Globus pallidus (tissue), 1 donor: ENCODE measurements at places on chromosomes 6 and 20.

DNA sequence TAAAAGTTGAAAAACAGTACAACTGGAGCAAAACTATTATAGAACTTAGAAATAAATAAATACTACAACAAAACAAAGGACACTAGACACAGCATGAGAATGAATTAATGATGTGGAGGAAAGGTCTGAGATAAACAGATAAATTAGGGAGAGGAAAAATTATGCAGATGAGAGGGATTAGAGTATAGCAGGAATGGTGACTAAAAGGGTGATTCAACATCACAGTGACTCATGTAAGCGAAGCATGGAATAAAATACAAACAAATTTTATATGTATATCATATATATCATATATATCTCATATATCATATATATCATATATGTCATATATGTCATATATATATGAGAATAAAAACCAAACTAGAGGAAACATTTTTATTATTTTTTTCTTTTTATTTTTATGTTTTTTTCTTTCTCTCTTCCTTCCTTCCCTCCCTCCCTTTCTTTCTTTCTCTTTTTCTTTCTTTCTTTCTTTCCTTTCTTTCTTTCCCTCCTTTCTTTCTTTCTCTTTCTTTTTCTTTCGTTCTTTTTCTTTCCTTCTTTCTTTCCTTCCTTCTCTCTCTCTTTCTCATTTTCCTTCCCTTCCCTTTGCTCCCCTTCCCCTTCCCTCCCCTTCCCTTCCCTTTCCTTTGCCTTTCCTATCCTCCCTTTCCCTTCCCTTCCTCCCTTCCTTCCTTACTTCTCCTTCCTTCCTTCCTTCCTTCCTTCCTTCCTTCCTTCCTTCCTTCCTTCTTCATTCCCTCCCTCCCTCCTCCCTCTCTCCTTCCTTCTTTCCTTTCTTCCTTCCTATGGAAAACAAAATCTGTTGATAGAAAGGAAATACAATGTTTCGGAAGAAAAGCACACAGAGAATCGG, 1014.6 kb downstream of the GRIK2 start:
- no peak for DNase-seq

DNA sequence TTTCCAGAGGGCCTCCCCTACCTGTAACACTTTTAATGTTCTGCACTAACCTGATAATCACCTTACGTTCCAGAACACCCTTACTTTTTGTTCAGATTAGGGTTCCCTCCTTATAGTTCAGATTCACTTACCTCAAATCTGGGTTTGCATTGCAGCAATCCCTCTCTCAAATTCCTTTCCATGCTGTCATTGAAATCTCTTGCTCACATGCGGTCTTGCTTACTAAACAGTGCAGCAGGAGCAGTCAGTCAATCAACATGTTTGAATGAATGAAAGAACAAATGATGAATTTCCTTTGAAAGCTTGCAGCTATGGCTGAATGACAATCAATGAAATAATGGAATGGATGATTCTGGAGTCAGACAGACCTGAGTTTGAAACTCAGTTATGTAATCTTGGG, 200.1 kb downstream of the HIVEP2 start:
- DNase-seq, result no peak

DNA sequence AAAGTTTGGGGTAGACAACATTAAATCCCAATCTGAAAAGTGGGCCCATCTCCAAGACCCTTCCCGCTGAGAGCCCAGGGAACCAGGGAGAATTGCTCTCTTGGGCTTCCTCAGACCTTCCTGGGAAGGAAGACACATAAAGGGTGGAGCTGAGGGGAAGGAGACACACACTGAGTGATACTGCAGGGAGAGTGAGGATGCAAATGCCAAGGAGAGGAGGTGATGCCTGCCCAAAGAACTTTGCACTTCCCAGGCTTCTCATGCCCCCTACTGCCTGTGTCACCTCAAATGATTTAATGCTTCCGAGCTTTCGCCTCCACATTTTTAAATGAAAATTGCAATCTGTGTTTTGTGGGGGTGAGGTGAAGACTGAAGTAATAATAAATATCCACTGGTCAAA, 7.5 kb upstream of the BTN2A1 start:
- DNase-seq, result no peak

GRCh38 chr6:37516920-37517405, 17.3 kb upstream of the CCDC167 start:
- DNase-seq, result no peak

DNA sequence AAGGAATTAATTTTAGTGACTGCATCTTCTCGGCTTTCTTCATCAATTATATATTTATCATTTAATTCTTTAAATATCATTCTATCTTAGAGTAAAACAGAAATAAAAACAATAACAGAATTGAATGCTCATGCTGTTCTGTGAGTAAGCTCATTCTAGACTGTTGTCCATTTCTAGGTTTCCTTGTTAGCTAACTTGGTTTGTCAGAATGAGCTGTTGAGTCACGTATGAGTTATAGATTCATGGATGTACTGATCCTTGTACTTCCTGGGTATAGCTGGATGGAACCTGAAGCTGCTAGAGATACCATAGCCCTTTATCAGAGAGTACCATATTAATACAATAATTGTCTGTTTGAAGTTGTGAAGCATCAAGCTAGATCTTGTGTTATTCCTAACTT, 515.3 kb downstream of the TENT5A start:
- no peak for DNase-seq

DNA sequence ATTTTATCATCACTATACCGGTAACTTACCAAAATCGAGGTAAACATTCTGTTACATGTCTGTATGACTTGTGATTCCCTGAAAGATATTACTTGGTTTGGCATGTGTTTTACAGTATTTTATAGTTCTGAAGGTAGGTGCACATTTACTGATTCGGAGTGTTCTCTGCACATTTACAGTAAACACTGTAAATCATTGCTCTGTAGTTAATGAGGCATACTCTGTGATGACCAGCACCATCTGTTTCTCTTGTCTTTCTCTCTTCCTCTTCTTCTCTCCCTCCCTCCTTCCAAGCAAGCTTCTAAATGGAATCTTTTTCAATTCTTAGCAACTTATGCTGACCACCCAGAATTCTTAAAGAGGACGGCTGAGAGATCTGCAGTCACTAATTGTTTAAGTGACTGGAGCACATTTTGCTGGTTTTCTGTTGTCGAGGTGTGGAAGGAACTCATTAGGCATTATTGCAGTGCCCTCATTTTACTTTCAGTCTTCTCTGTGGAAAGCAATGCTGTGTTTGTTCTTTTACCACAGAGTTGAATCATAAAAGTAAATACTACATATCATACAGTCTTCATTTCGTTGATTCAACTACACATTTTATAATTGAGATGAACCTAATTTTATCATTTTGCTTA, 126.5 kb downstream of the UTRN start:
- no peak for DNase-seq

DNA sequence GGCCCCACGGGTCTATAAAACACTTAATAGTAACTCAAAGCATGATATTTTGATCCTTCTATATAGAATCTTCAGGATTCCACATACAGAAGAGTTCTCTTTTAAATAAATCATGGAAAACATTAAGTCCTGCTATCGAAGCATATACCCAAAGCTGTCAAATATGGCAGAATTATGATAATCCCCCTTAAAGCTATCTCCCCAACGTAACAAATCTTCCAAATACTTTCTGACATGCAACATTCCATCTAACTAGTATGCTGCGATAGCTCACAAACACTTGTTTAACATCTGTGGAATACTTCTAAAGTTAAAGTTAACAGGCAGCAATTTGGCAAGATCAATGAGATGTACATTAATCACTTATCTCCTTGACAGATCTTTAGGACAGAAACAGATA, 371.0 kb upstream of the RUNX2 start:
- no peak for DNase-seq

DNA sequence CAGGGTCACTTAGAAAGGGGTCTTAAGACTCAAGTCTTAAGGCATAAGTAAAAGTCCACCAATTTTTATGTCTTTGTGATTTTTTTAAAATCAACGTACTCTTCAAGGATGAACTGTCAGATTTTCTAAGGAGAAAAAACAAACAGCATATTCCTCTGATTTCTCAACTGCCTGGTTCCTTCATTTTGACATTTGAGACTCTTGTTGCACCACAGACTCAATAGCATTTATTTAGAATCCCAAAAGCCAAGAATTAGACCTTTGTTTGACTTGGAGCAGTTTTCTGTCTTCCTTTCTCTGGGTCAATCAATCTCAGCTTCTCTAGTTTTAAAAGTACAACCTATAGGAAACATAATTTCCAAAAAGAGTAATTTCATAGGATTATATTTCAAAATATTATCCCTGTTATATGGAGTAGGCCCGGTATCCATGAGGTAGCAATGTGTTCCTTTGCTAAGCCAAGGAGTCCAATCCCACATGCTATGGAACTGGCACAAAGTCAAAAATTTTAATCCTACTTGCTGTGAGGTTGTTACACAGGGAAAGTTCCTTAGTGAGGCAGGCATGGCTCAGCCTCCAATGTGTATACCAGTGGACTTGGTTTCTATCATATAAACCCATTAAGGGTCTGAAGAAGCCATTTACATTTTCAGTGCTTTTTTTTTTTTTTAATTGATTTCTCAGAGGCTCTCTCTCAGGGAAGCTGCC, 405.7 kb downstream of the KIF16B start:
- no peak for DNase-seq

DNA sequence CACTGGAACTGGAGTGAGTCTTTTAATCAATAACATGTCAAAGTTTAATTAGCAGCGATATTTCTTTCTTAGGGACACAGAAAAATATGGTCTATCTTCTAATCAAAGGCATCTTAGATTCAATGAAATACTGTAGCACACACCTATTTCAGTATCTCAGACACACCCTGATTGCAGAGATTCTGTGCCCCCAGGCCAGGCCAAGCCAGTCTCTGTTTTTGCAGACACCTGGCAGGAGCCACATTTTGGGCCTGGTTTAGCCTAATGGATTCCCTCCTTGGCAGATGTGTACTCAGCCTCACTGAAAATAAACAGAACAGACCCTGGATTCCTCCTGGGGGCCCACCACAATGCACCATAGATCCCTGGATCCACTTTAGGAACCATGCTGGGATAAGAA, 74.8 kb downstream of the LRFN2 start:
- DNase-seq, result no peak

- no peak for DNase-seq
These were observed 16.8 kb downstream of the LINC00237 start for GRCh38 chr20:21089391-21089790.

GRCh38 chr6:39206250-39206721, 23.0 kb downstream of the KCNK5 start:
- no peak for DNase-seq

DNA sequence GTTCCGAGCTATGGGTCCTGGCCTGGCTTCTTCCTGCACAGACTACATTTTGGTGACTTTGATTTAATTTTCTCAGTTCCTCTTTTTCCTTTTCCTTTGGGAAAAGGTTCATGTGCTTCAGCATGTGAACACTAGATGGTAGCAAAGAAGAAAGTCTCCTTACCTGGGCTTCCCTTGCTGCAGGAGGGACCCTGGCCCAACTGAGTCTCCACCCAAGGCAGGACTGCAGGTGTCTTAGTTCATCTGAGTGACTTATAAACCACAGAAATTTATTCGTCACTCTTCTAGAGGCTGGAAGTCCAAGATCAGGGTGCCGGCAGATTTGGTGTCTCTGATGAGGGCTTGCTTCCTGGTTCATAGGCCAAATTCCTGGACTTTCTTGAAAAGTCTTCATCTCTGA, 163.2 kb downstream of the SYCP2 start:
- DNase-seq, result no peak

GRCh38 chr20:57525328-57526086, 567 bp upstream of the CTCFL start:
- DNase-seq, result no peak

DNA sequence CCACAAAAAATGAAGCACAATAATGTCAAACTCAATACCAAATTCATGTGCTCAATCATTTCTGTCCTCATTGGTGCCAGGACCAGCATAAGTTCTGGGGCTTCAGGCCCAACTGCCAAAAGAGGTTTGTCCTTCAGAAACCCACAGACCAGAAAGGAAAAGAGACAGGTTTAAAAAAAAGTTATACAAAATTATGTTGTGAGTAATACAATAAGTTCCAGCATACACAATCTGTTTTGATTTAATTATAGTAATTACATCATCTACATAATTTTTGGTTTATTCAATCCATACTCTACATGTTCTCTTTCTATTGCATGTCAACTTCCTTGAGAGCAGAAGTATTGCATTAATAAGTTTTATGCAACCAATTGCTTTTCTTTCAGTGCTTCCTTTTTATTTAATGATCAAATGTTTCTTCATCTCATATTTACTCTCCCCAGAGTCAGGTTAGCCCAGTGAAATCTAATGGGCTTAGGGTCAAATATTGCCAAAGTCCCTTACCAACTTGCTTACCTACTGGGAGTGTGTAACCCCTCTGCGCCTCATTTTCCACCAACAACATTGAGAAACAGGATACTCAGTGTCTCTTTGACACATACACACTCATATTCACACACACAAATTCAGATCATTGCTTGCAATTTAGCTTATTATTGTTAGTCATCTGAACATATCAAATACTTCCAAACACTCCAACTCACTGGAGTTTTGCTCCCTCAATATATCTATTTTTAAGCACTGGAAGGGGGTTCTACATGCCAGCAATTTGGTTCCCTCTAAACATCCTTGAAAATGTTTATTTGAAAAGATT, 424.4 kb upstream of the MARCKS start:
- no peak for DNase-seq

- peak; percentile 71 for DNase-seq
These were observed 12.0 kb upstream of the TRMT11 start for GRCh38 chr6:125974214-125974866.

GRCh38 chr6:42522942-42523814, 40.7 kb upstream of the UBR2 start:
- no peak for DNase-seq

- DNase-seq, result no peak
These were observed 73.6 kb downstream of the RALGAPA2 start for GRCh38 chr20:20638878-20639277.

DNA sequence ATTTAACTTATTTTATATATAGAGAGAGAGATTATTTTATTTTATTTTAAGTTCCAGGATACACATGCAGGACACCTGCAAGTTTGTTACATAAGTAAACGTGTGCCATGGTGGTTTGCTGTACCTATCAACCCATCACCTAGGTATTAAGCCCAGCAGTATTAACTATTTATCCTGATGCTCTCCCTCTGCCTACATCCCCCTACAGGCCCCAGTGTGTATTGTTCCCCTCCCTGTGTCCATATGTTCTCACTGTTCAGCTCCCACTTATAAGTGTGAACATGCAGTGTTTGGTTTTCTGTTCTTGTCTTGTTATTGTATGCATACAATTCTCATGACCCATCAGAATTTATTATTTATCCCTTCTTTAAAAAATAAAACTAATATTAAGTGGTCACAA, 34.6 kb downstream of the FKBP1C start:
- DNase-seq, result no peak

- no peak for DNase-seq
These were observed 33.0 kb upstream of the CDH4 start for GRCh38 chr20:61219021-61219431.

GRCh38 chr6:111242452-111242851, 155.1 kb downstream of the SLC16A10 start:
- DNase-seq, result no peak

- DNase-seq, result no peak
These were observed 548.9 kb downstream of the PRKN start for GRCh38 chr6:162178666-162179065.

- peak; percentile 11 for DNase-seq
These were observed 77.9 kb downstream of the TNFAIP3 start for GRCh38 chr6:137944793-137945498.
